ENCODE measurements at places on chromosomes 7 and 10. TPM values are rescaled to one million over a fixed set of nuclear protein-coding genes. Genes with fewer than 3 reads are reported as not detected.

Gene MUC12
- total RNA-seq: 0.43 TPM

Gene CTAGE4
- 0.88 TPM for total RNA-seq

Gene KCNH2
- not detected for total RNA-seq

Gene ZNF488
- not detected for total RNA-seq

Gene TTYH3
- total RNA-seq: 51.4 TPM

Gene CNPY1
- not detected for total RNA-seq

Gene CYP2E1
- total RNA-seq: 3.5 TPM

Gene IQUB
- 0.57 TPM for total RNA-seq

Gene PLCE1
- total RNA-seq: 0.29 TPM

Gene PRPS1L1
- total RNA-seq: not detected

Gene SMKR1
- 0.66 TPM for total RNA-seq

Gene PRSS37
- not detected for total RNA-seq

Gene SLC26A3
- not detected for total RNA-seq

Gene C7orf57
- total RNA-seq: under 0.01 TPM
